ENCODE measurements at places on chromosomes 6 and 20. TPM values are rescaled to one million over a fixed set of nuclear protein-coding genes. Genes with fewer than 3 reads are reported as not detected.

- DNase-seq: no peak
Measured at GRCh38 chr20:57076152-57076652, 190.2 kb downstream of the BMP7 start.

DNA sequence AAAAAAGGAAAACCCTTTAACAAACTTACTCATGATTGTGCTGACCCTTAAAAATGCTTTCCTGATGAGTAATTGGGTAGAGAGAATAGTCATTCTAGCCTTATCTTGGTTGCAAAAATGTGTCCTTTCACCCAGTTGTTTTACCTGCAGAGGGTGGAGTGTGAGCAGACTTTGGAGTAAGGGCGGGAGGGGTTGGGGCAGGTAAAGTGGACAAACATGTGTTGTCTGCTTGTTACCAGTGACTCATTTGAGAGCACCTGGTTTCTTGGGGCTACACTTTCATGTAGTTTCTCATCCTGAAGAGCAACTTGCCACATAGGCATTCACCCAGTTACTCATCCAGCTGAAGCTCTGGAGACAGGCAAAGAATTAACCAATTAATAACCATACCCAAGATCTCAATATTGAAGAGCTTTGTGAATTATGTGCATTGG is 121.1 kb downstream of the TNFRSF21 start:
- no peak for DNase-seq

GRCh38 chr20:3786126-3786484 is 435 bp downstream of the CENPB start:
- DNase-seq: peak; percentile 59

- no peak for DNase-seq
Measured at GRCh38 chr6:49607391-49607982, 29.2 kb downstream of the RHAG start.

DNA sequence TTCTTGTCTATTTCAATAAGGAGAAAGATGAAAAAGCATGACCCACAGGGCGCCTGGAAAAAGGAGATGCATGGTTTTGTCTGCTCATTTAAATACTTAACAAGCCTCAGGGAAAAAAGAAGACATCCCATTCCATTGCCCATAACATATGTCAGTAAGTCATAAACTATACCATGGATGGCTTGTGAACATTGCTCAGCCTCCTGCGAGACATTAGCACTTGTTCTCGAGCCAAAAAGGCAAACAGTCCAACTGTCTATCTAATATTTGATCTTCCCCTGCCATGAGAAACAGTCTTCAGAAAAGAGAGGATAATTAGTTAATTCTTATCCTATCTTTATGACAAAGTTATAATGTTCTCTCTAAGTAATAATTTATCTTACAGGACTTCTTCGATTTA is 527.4 kb downstream of the HACE1 start:
- no peak for DNase-seq

- DNase-seq: no peak
Measured at GRCh38 chr6:41371461-41371991, 36.1 kb downstream of the NCR2 start.

GRCh38 chr20:3815703-3816315 is 4.5 kb upstream of the AP5S1 start:
- peak; percentile 75 for DNase-seq

- DNase-seq: no peak
Measured at GRCh38 chr6:109686566-109687265, 4.3 kb downstream of the AK9 start.

DNA sequence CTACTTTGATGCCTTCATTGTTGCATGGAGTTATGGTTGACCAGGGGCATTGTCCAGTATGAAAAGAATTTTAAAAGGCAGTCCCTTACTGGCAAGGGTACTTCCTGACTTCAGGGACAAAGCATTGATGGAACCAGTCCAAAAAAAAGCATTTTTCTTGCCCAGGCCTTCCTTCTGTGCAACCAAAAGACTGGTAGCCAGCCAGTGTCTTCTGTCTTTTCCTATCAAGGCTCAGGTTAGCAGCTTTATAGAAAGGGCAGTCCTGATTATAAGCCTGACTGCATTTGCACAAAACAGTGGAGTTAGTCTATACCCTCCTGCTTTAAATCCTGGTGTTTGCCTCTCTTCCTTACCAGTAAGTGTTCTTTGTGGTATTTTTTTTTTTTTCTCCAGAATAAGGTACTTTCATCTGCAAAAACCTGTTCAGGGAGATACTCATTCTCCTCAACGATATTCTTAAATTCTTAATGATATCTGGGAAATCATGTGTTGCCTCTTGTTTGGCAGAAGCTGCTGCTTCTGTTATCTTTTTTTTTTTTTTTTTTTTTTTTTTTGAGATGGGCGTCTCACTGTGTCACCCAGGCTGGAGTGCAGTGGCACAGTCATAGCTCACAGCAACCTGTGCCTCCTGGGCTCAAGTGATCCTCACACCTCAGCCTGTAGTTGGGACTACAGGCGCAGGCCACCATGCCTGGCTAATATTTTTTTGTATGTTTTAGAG is 33.9 kb downstream of the SCAF8 start:
- no peak for DNase-seq

DNA sequence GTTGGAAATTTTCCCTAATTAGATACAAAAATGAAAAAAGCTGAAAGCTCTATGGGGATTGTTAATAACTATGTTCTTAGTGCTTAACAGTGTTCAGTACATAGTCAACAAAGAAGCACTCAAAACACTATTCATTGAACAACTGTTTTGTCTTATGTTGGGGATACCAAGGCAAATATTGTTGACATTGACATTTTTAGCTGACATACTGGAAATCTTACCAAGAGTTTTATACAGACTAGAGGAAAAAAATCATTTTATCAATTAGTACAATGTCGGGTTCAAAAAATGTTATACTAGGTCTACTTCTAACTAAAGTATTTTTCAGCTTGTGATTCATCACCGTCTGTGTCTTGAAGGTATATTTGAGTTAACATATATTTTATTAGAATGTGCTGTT is 40.2 kb downstream of the KLHL31 start:
- no peak for DNase-seq

DNA sequence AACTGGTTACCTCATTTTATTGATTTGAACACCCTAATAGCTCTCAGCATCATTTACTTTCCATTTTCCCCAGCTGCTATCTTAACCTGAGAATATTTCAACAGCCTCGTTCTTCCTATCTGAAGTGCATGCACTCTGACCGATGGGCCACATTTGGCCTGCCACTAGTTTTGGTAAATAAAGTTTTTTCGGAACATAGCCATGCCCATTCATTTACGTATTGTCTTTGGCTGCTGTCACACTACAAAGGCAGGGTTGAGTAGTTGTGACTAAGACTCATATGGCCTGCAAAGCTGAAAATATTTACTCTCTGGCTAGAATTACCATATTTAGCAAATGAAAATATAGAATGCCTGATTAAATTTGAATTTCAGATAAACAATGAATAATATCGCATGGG is 10.8 kb downstream of the ADGRF4 start:
- DNase-seq: no peak

DNA sequence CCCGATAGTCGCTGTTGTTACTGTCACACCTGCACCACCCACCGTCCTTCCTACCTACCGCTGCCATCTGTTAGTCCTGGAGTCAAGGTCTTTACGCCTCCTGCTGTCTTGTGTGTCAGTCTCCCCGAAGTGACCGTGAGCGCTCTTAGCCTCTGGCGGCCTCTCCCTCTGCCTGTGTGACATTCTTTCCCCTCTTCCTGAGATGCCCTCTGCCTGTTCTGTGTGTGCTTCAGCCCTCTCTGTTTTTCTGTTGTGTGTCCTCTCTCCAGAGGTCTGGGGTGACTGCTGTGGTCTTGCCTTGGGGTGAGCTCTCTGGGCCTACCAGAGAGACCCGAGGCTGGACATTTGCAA is 54.9 kb downstream of the TCP11 start:
- no peak for DNase-seq

The C6orf47 gene
- 11.7 TPM for total RNA-seq

The SDCBP2 gene
- 3.7 TPM for total RNA-seq

The SLCO4A1 gene
- total RNA-seq: 68.4 TPM

The GHRH gene
- not detected for total RNA-seq

The SOBP gene
- total RNA-seq: 1.1 TPM

The ADIG gene
- total RNA-seq: not detected

The ABHD16B gene
- not detected for total RNA-seq

The SRSF12 gene
- total RNA-seq: 0.83 TPM

The ULBP3 gene
- total RNA-seq: 0.77 TPM

The OR2B6 gene
- not detected for total RNA-seq

The ANGPT4 gene
- not detected for total RNA-seq

The PHACTR1 gene
- total RNA-seq: 0.11 TPM

The VWA7 gene
- total RNA-seq: 1.6 TPM

The GSTA2 gene
- total RNA-seq: not detected

The MCCD1 gene
- not detected for total RNA-seq

The UBD gene
- total RNA-seq: 0.67 TPM

The ESR1 gene
- 0.38 TPM for total RNA-seq

Measured in activated CD8-positive, alpha-beta T cell treated with anti-CD3 and anti-CD28 coated beads for 36 hours (primary cell).